ENCODE measurements at places on chromosomes 13 and 19.

GRCh38 chr13:20231839-20232555 is at the start of gene GJB6:
Gene GJB6, minus strand, starts transcription at chr13:20232319. Its CDS starts 8,839 bp downstream, at chr13:20223480.
- DNase-seq, result peak; percentile 4

DNA sequence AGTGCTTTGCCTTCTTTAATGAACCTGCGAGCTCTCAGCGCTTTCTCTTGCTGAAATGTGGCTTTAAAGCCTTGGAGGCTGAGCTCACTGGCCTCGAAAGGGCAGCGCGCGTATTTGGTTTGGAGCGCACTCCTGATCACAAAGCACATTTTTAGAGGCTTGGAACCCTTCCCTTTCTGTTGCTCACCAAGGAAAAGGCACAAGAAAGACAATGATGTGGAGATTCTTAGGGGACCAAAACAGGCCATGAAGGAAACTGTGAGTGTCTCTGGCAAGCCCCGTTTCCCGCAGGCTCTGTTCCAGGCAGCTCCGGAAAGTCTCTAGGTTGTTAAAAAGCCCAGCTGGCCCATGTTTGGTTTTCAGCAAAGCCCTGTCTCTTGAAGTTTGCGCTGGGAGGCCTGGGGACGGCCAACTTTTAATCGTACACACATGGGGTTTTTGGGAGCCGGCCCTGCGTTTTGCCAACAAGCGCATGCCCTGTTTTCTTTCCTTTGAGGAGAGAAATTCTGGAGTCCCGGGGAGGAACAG is 9.4 kb upstream of the SPC24 start:
- DNase-seq, result no peak

DNA sequence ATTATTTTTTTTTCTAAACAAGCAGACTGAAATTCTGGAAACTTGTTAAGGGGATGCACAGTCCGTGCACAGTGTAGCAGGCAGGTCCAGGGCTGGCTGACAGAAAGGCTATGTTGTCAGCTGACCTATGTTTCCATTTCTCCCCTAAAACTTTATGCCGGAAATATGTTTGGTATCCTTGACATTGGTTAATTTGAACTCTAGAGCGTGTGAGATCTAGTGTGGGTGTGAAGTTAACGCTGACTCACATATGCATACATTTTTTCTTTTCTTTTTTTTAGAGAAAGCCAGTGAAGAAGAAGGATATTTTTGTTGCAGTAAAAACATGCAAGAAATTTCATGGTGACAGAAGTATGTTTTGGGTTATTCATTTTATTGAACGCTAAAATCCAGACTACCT is 76.6 kb downstream of the B3GLCT start:
- DNase-seq, result no peak

GRCh38 chr13:46484561-46484960 is 68.4 kb upstream of the LRCH1 start:
- no peak for DNase-seq

DNA sequence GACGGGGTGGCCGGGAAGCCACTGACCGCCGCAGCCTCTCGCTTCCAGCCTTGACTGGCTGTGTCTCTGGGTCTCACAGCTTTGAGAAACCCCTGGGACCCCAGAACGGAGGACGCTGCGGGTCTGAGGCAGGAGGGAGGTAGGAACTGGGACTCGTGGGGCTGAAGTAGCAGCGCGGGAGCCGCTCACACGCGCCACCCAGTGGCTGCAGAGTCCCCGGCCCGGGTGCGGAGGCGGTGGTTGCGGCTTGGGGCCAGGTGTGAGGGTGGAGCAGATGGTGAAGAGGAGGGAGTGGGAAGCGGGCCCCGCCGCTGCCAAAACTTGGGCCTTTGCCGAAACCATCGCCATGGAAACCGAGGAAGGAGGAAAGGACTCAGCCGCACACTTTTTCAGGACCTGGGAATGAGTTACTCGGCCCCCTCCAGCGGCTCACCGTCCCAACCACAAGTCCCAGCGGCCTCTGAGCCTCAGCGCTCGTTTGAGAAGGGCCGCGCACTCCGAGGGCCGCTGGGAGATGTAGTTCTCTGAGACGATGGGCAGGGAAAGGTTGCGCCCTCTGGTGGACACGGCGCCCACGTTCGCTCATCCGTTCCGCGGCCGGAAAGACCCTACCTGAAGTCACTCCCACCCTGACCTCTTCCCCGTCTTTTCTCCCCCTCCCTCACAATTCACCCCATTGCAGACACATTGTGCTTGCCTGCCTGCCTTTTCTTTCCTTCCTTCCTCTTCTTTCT is 2.2 kb upstream of the SLC17A7 start:
- DNase-seq, result peak; percentile 99

DNA sequence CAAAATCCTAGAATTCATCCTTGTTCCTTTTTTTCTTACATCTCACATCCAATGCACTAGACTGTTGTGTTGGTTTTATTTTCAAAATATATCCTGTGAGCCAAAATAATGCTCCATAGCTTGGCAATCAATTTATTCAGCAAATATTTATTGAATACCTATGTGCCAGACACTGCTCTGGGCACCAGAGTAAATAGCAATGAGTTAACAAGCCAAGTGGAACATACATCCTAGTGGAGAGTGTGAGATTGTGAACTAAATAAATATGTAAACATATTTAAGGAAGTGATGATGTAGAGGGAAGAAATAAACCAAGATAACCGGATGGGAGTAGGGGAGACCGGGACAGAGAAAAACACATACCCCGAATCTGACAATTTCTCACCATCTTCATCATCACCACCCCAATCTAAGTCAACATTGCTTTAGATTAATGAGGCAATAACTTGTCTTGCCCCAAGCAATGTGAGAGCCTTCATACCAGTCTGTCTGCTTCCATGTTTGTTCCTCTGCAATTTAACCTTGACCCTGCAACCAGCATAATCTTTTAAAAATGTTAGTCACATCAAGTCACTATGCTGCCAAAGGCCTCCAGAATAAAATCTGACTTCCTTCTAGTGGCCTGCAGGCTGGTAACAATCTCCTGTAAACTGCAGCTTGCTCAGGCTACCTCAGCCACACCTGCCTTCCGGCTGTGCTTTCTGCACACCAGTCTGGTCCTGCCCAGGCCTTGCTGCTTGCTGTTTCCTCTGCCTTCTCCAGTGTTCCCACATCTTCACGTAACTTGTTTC is 199.2 kb downstream of the DLEU7 start:
- DNase-seq, result peak; percentile 6

GRCh38 chr19:47428177-47428894 is 9.0 kb upstream of the MEIS3 start:
- DNase-seq, result peak; percentile 97

DNA sequence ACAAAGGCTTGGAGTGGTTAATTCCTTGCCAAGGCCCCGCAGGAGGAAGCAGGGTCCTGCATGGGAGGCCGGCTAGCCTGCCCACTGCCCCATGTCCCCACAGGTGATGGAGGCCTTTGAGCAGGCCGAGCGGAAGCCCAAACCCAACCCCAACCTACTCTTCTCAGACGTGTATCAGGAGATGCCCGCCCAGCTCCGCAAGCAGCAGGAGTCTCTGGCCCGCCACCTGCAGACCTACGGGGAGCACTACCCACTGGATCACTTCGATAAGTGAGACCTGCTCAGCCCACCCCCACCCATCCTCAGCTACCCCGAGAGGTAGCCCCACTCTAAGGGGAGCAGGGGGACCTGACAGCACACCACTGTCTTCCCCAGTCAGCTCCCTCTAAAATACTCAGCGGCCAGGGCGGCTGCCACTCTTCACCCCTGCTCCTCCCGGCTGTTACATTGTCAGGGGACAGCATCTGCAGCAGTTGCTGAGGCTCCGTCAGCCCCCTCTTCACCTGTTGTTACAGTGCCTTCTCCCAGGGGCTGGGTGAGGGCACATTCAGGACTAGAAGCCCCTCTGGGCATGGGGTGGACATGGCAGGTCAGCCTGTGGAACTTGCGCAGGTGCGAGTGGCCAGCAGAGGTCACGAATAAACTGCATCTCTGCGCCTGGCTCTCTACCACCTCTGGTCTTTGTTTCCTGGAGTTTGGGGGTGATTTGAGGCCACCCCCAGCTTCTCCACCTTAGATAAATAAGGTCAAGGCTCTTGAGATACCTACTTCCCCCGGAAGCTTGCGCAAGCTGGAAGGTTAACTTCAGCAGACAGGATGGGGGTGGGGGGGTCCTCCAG is 2.6 kb downstream of the B3GNT8 start:
- no peak for DNase-seq

GRCh38 chr13:74003374-74003773 is 130.8 kb downstream of the KLF12 start:
- DNase-seq, result no peak

- DNase-seq, result no peak
These were observed 48.1 kb downstream of the ZNF93 start for GRCh38 chr19:19948800-19949199.

- no peak for DNase-seq
These were observed 24.2 kb downstream of the EPN1 start for GRCh38 chr19:55699221-55699620.

GRCh38 chr13:74889321-74889720 is 592.6 kb downstream of the TBC1D4 start:
- peak; percentile 0 for DNase-seq

GRCh38 chr13:96274046-96274445 is 184.1 kb downstream of the HS6ST3 start:
- no peak for DNase-seq

DNA sequence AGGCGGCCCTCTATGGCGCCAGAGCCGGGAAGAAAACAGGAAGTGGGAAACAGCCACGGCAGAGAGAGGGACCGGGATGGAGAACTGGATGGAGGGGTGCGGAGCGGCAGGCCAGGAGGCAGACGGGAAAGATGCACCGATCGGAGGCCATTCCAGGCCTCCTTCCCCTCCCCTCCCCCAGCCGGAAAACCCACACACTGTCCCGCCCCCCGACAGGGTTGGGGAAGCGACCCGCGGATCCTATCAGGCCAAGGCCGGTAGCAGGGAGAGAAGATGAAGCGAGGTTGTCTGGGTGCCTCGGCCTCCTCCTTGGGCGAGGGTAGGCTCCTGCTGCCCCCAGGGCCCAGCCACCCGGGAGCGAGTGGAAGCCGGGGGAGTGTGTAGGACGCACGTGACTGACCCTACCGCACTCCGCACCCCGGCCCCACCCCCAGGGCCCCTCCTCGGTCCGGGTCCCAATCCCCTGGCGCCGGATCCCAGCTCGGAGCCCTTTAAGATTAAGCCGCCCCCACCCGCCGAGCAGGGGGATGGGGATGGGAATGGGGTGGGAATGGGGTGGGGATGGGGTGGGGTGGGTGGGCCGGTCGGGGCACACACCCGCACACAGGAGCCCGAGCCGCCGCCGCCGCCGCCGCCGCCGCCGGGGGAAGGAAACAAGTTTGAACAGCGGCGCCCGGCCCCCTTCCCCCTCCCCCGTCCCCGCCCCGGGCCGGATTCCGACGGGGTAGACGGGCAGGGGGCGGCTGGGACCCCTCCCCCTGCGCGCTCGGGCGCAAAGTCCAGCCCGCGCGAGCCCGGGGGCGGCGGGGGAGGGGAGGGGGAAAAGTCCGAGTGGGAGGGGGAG is 1.5 kb downstream of the ERF start:
- peak; percentile 87 for DNase-seq

DNA sequence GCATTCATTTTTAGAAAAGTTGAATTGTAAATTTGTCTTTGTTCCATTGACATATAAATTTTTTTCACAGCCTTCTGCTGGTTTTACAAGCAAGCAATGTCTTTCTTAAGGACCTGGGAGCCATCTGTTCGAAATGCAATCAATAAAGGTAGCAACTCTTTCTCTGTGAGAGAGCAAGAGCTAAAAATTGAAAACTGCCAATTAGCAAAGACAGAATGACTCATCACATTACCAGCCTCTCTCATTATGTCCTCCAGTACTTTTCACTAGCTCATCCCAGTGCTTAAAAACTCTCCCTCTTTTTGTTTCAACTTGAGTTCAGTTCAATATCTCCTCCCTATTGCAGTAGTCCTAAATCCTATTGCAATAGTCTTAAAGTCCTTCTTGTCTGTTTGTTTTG is 760.7 kb upstream of the SLITRK6 start:
- peak; percentile 88 for DNase-seq

GRCh38 chr19:47780215-47780551 is 1.7 kb downstream of the SELENOW start:
- no peak for DNase-seq

DNA sequence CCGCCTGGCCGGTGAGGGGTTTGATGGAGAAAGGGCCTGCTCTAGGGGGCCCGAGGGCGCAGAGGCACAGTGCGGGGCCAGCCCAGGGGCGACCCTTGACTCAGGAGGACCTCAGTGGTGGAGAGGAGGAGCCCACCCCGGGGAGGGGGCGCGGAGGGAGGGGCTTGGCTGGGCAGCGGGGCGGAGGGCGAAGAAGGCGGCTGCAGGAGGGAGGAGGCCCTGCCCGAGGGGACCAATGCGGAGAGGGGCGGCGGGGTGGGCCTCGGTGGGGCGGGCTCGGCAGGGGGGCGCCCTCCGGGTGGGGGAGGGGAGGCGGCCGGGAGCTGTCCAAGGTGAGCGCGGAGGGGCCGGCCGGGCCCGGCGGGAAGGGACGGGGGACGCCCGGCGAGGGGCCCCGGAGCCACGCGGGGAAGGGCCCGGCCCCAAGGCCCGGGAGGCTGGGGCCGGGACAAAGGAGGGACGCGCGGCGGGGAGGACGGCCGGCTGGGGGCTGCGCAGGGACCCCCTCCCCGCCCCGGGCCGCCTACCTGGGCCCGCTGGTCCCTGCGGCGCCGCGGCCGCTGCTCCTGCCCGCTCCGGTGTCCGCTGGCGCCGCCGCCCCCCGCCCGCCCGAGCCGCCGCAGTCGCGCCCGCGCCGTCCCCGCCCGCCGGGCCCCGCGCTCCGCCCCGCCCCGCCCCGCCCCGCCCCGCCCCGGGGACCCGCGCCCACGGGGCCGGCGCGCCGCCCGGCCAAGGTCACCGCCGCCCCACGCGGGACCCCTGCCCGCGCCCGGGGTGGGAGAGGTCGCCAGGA is at the start of gene DIRAS1:
TSS of gene DIRAS1 (minus strand) at position 596 of the 793 bp plus-strand sequence. CDS start 3,566 bp downstream, outside the sequence.
- DNase-seq, result peak; percentile 52

DNA sequence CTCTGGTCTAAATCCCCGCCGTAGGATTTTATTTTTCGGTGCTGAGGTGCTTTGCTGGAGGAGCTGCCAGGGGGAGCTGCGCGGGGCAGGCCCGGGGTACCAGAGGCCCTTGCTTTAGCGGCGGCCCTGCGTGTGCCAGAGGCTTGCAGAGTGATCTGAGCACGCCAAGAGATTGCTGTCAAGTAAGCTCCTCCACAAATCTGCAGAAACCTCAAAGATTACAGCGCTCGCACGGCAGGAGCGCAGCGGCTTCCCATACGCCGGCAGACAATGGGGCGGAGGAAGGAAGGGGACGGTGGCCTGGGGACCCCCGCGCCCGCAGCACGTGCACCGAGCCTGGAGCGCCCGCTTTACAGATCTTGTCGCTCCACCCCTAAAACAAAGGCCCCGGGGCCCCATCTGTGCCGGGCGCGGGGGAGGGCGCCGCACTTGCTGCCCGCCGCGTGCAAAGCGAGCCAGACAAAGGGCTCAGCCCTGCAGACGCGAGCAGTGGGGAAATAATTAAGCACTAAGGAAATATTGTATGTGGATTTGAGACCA is 9.1 kb upstream of the C19orf12 start:
- DNase-seq, result peak; percentile 79

GRCh38 chr13:29709407-29710069 is 114.0 kb upstream of the SLC7A1 start:
- peak; percentile 90 for DNase-seq

DNA sequence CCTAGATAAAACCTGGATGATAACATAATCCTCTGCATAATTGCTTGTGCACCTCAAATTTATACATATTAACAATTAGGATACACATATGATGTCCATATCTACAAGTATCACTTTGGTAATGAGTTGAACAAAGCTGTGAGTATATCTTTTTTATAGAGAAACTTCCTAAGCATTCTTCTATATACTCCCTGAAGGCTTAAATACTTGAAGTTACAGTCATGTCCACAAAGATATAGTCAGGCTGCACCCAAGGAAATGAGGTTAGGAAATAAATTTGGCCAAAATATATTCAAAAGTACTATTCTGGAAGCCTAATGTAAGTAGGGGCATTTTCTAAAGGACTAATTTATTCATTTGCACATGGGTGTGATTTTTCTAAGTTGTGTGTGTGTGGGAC is 761.5 kb downstream of the PCDH9 start:
- no peak for DNase-seq

Measured in NCI-H69 (cell line).